CD4-positive, alpha-beta T cell treated with Interleukin-4 for 4 hours (primary cell): ENCODE measurements at places on chromosomes 7 and 10.

GRCh38 chr10:60082744-60083344, 176.5 kb upstream of the CCDC6 start:
- no peak for DNase-seq

GRCh38 chr10:43658227-43658626, 9.5 kb upstream of the ZNF32 start:
- DNase-seq: no peak

GRCh38 chr7:42726066-42726785, 185.6 kb downstream of the C7orf25 start:
- no peak for DNase-seq

DNA sequence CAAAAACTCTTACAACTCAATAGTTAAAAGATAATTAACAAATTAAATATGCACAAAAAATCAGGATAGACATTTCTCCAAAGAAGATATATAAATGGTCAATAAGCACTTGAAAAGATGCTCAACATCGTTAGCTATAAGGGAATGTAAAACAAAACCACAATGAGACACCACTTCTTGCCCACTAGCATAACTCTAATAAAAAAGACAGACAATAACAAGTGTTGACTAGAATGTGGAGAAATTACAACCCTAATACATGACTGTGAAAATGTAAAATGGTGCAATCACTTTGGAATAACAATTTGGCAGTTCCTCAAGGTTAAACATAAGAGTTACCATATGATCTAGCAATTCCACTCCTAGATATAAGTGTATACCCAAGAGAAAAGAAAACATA, 74.3 kb upstream of the PCGF5 start:
- DNase-seq: no peak

- peak; percentile 11 for DNase-seq
These were observed 87.1 kb downstream of the KAT6B start for GRCh38 chr10:74913377-74913979.

DNA sequence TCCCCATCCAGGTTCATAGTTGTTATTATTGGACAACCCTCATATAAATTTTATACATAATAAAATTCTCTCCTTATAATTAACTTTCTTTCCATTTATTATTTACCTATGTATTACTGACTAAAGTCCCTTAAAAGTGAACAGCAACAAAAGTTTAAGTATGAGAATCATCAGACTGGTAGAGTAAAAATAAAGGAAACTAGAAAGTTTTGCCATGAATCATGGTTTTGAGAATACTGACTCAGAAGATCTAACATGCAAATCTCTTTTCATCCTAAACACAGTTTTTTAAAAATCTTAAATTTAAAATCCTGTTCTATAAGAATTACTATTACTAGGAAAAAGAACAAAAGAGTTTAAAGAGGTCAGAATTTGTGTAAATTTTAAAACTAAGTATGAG, 32.1 kb downstream of the HERC4 start:
- no peak for DNase-seq

DNA sequence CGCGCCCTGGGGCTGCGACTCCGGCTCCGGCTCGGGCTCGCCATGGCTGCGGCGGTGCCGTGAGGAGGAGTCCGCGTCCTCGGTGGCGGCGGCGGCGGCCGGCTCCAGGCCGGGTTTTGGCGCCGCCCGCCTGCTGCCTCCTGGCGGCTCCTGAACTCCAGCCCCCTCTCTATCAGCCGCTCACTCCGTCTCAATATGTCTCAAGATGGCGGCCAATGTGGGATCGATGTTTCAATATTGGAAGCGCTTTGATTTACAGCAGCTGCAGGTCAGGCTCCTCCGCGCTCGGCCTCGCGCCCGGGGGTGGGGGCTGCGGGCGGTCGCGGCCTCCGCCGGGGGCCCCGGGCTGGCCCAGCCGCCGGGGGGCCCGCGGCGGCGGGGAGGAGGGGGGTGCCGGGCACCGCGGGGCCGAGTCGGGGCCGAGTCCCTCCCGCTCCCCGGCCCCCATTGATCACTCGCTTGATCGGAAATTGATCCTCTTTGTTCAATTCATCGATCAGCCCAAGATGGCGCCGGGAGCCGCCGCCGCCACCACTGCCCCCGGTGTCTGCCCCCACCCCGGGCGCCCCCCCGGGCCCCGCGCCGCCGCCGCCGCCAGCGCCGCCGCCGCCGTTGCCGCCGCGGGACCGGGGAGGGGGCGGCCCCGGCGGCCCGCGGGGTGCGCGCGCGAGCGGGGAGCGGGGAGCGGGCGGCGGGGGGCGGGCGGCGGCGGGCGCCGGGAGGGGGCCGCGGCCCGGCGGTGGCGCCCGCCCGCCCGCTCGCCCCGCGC, 1.4 kb upstream of the CUX1 start:
- DNase-seq: peak; percentile 67

DNA sequence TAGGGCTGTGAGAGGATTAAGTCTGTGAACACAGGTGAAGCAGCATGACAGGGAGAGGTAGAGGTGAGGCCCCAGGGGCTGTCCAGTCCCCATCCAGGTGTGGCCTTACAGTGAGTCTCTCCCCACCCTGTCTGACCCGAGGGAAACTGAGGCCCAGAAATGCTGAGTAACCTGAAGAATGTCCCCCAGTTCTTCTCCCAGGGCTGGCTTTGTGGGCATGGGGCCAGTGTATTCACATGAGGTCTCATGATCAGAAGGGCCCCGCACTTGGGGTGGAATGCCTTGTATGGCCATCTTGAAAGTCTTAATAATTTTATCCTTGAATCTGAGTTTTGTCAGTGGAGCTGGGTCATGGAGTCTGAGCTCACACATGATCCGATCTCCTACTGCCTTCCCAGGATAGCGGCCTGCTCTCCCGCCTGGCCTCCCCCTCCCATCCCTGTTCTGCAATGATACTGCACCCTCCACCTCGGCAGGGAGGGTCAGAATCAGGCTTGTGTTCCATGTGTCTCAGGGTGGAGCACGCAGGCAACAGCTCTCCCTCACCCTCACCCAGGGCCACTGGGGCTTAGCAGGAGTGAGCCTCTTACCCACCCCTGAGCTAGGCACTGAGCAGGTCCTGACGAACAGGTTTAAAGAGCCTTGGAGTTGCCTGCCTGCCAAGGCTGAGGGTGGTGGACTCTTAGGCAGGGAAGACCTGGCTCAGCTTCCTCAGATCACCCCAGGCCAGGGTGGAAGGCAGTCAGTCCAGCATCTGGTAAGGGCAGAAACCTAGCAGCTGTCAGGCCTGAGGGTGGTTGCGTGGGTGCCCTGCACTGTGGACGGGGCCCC, 41.4 kb upstream of the NPFFR1 start:
- no peak for DNase-seq

- peak; percentile 64 for DNase-seq
These were observed 178.6 kb upstream of the INHBA start for GRCh38 chr7:41881331-41882130.

- no peak for DNase-seq
These were observed 3.1 kb downstream of the ZNF786 start for GRCh38 chr7:149087376-149087775.

DNA sequence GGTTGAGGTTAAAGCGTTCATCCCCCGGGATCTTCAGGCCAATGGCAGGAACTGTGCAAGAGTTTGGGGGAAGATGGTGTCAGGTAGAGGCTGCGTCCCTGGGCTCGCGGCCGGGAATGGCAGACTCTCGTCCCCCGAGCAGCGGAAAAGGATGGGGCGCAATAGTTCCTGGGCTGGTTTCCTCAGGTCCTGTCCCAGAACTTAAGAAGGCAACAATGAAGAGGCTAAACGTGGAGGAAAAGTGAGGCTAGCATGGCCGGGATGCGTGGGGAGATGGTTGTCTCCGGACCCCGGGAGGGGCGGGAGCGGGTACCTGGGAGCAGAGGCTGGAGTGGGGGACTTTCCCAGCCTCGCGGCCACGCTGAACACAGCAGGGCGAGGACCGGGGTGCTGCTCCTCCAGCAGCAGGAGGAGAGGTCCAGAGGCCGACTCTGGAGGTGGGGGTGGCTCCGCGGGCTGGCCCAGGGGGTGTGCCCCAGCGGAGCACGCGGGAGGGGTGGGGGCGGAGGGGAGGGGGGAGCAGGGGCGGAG, 882 bp downstream of the IRF5 start:
- peak; percentile 19 for DNase-seq

GRCh38 chr10:34996843-34997242, 93.3 kb downstream of the CUL2 start:
- no peak for DNase-seq

DNA sequence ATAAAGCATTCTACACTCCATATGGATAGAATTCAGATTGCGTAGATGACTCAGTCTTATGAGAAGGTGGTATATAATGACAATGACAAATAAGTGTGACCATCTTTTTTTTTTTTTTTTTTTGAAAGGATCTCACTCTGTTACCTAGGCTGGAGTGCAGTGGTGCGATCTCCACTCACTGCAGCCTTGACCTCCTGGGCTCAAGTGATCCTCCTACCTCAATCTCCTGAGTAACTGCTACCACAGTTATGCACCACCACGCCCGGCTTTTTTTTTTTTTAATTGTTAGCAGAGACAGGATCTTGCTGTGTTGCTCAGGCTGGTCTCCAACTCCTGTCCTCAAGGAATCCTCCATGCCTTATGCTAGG, 43.2 kb upstream of the NRP1 start:
- no peak for DNase-seq

DNA sequence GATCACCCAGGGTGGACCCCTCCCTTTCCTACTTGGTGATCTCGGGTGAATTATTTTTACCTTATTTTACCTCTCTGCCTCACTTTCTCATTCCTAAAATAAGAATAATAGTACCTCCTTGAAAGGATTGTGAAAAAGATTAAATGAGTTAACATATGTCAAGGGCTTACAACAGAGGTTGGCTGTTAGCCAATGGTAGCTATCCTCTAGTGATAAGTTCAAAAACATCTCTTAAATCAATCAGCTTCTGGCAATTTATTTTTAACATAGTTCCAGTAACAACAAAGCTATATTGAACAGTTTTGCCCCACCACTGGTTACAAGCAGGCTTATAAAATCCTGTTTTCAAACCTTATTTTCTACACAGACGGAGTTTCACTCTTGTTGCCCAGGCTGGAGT, 45.4 kb downstream of the TMEM168 start:
- DNase-seq: no peak

DNA sequence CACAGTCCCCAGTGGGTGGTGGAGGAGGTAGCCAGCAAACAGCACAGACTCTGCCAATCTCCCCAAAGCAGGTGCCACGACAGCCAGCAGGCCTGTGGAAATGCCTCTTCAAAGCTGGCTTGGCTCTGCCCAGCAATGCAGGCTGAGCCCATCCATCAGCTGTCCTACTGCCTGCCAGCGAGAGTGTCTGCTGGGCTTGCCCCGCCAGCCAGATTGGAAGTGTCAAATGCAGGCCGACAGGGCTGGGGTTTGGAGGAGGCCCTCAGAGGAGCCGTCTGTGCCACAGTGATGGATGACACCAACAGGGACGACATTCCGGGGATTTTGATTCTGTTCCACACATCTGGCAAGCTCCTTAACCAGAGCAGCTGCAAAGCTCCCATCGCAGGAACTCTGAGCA, 16.7 kb downstream of the HABP2 start:
- DNase-seq: no peak

DNA sequence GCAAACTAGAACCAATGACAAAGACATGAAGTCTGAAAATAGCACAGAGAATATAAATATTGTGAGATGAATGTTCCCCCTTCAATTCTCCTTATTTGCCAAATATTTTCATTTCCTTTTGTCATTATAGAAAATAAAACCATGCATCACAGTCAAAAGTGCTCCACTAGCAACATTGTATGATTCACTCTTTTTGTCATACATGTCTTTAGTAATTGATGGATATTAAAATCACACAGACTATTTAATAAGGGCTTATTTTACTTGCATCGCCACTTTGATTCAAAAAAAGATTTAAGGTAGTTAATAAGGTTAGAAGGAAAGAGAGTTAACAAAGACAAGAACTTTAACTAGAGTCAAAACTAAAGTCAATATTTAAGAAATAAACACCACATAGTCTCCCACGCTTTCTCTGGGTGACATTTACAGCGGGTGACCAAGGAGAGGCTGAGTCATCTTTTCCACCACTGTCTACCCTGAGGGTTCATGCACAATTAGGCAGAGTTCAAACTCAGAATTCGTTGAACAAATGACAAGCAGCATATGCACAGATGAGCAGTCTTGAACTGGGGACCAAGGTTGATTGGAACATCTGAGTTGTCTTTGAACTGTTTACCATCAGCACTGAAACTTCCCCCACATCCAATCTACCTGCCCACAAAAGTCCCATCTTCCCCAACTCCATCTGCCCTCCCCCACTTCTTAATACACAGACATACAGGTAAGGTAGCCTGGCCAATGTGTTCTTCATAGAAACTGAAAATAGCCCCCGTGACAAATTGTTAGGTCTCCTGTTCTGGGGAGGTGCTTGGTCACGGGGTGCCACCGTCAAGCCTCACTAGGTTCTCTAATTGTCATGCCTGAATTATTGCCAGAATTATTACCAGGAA, 42.5 kb downstream of the C7orf25 start:
- DNase-seq: no peak

- DNase-seq: no peak
These were observed 43.0 kb upstream of the GRM3 start for GRCh38 chr7:86600506-86601290.

DNA sequence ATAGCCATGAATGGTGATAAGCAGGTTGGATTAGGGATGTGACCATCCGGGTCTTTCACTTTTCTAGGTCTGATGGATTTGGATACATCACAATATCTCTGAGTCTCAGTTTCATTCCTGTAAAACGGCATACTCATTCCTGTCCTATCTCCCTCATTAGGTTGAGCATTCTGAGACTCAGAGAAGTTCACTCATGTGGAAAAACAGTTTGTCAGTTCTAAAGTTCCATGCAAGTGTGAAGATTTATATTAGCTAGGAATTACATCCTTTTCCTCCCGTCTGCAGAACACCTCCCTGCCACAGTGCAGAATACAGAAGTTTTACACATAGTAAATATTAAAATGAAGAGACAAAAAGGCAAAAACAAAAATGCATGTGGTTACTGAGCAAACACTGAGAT, 94.2 kb upstream of the SLC25A13 start:
- DNase-seq: no peak

GRCh38 chr7:132551886-132552285, 24.4 kb downstream of the PLXNA4 start:
- no peak for DNase-seq

GRCh38 chr10:71684356-71685173, 35.0 kb downstream of the C10orf105 start:
- no peak for DNase-seq

- DNase-seq: no peak
These were observed 8.7 kb upstream of the CAMK2B start for GRCh38 chr7:44333911-44334733.

DNA sequence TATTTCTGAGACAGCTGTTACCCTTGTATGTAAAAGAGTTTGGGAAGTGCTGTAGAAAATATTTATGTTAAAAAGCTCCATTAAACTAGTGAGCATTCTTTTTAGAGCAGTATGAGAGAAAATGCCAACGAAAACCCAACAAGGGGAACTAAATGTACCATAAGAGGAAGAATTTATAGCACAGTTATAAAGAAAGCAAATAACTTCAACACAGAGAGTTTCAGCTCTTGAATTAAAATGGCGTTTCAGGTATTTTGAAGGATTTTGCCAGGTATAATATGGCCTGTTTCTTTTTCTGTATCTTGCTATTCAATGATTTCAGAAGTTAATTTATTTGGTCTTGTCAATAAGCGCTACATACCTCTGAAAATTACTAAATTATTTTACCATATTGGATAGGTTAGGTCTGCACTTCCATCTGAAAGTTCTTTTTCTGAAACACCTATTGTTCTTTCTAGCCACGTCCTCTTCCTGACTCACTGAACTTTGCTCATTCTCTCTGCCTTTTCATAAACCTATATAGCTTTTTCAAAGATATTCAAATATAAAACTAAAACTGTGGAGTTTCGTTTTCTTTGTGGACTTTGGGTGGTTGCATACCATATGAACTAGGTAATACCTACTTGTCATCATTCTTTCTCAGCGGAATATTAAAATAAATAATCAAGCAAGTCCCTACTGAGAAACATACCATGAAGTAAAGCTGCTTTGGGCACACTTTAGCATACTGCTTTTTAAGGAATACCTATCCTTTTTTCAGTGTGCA, 136.1 kb downstream of the SEMA3A start:
- DNase-seq: no peak
